KBM-7 (cell line): ENCODE measurements at places on chromosomes 2 and 18.

DNA sequence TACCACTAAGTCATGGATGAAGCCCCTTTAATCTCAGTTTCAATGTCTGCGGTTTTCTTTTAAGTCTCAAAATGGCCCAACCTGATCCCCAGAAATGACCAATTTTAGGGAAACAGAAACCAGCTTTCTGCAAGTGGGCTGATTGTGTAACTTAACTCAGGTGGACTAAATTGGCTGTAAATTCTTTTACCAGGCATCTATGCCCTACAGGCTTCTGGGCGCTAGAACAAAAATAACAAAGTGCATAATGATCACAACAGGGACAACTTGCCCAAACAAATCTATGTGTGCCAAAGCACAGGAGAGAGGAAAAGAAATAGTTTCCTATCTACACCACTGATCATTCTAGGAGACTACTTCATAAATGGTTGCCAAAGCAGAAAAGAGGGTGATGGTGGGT lies 112.3 kb upstream of the SETBP1 start:
- no peak for DNase-seq

- no peak for DNase-seq
Measured at GRCh38 chr2:186546846-186547245, 43.0 kb upstream of the ITGAV start.

DNA sequence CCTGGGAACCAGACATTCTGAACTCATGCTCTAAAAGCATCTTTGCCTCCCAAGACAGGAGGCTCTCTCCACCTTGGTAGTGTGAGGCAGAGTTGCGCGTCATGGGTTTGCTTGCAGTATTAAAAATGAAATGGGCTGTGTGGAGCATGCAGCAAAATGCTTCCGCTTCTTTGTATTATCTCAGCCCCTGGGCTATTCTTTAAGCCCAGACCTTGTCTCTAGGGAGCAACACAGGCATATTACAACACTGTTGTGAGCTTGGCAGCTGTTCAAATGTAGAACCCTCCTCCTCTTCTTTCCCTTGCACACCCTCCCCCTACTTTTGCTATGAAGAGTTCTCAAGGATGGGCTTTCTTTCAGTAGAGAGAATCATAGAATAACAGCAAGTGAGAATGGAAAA lies 185.1 kb upstream of the LHCGR start:
- DNase-seq, result no peak

DNA sequence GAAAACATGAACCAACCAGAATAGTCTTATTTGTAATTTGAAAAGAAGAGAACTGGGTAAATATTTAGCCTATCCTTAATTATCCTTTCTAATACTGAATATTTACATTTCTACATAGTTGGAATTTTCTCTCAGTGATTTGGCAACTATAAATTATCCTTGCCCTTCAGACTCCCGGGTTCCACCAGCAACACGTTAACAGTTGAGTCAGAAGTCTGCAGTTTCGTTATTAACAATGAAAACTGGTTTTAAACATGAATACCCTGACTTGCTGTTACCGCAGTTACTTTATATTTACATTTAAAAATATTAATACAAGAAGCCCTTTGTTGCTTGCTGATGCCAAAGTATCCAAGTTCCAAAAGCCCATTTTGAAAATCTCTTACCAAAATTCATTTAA lies 673.0 kb downstream of the ARHGAP15 start:
- no peak for DNase-seq

DNA sequence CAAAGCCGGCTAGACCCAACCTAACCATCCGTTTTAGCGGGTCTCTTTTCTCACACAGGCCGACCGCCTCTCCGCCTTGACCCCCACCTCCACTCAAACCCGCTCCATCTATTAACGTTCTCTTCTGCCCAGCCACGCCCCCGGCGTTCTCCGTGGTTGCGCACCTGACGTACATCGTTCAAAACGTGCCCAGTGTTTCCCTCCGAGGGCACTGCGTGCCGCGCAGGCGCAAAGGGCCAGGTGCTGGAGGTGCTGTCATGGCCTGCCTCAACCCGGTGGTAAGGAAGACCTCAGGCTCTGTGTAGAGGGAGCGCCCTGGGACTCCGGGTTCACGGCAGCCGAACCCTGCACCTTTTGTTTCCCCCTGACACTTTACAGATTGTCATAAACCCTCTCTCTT lies at the start of gene GTF2A1L:
Gene GTF2A1L, plus strand, starts transcription at position 239 of the 400 bp plus-strand sequence. Its CDS starts 19 bp downstream, at position 258.
- no peak for DNase-seq

DNA sequence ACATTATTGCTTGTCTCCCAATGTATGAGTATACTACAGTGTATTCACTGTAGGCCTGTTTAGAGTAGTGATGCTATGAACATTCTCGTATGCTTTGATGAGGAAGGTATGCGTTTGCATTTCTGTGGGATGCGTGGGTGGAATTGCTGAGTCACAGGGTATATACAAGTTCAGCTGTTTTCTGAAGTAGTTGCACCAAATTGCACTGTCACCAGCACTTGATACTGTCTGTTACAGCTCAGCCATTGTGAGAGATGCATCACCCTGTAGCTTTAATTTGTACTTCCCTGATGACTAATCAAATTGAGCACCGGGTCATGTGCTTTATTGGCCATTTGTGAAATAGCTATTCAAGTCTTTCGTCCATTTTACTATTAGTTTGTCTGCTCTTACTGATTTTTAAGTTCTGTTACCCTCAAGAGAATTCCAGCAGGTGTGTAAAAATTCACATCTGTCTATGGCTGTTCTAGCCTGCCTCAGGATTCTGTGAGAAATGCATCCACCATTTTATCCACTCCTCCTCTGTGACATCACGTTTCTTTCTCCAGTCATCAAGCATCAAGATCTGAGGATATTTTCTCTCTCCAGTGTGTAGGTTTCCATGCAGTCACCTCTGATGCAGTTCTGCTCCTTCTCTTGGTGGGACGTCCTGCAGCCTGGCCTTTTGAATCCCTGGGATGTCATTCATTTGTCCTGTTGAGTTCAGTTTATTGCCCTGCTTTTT lies 72.5 kb downstream of the DGKD start:
- DNase-seq, result no peak
